ENCODE measurements at places on chromosomes 11 and 22.

- DNase-seq, result no peak
Observed at GRCh38 chr11:119051440-119052162, 5.4 kb downstream of the HYOU1 start.

- no peak for DNase-seq
Observed at GRCh38 chr11:74459584-74459983, 7.8 kb downstream of the KCNE3 start.

DNA sequence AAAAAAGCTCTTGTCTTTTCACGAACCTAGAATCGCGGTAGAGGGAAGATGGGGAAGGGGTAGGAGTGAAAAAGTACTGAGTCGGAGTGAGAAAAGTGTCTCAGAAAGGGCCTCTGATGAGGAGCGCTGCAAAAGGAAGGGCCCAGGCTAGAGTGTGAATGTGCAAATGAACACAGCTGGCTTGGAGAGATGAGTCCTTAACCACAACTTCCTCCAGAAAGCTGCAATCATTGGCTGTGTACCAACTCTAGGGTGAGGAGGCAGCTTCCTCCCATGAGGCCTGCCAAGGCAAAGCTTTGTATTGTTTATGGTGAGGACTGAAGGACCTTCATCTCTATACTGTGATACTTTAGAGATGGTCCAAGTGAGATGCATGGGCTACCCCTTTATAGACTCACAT lies 566.9 kb upstream of the ANO5 start:
- DNase-seq, result no peak

GRCh38 chr22:22410121-22410520 lies 98.4 kb downstream of the ZNF280B start:
- DNase-seq, result no peak

DNA sequence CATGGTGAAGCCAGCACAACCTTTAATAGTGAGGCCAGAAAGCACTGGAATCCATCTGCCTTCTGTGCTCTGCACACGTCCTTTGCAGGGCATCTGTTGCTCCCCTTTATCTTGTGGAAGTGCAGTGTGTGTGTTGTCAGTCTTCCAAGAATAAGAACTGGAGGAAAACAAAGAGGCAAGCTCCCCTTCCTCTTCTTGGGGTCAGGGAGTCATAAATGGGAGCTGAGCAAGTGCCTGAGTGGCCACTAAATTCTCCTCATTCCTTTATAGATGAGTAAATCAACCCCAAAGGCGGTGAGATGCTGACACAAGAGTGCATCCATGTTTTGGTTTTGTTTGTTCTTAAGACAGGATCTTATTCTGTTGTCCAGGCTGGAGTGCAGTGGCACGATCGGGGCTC lies 38.3 kb downstream of the WT1 start:
- DNase-seq, result no peak

DNA sequence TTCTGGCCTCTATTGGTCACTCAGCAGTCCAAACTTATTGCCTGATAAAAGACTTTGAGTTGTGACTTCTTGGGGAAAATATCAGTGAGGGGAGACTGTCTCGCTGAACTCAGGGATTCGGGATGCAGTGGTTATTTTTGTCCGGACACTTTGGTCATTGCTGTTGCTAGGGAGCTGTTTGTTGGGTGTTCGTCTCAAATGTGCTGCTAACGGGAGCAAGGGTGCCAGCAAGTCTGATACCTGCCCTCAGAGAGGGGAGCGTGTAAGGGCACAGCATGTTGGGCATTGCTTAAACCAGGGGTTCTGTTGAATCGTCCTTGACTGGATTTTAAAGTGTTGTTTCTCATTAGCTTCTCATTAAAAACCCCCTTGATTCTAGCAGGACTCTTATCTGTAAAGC lies 49.2 kb upstream of the SLC25A18 start:
- DNase-seq, result no peak

- no peak for DNase-seq
Observed at GRCh38 chr11:66277471-66278362, at the start of gene CNIH2. Gene CNIH2, plus strand, starts transcription at chr11:66278175. Its CDS starts 282 bp downstream, at chr11:66278457.

GRCh38 chr11:73465023-73465675 lies 89.0 kb downstream of the RELT start:
- DNase-seq, result no peak

- no peak for DNase-seq
Observed at GRCh38 chr22:50074551-50075530, 10.4 kb downstream of the MLC1 start.

GRCh38 chr22:21599053-21599893 lies 30.5 kb downstream of the YDJC start:
- no peak for DNase-seq

DNA sequence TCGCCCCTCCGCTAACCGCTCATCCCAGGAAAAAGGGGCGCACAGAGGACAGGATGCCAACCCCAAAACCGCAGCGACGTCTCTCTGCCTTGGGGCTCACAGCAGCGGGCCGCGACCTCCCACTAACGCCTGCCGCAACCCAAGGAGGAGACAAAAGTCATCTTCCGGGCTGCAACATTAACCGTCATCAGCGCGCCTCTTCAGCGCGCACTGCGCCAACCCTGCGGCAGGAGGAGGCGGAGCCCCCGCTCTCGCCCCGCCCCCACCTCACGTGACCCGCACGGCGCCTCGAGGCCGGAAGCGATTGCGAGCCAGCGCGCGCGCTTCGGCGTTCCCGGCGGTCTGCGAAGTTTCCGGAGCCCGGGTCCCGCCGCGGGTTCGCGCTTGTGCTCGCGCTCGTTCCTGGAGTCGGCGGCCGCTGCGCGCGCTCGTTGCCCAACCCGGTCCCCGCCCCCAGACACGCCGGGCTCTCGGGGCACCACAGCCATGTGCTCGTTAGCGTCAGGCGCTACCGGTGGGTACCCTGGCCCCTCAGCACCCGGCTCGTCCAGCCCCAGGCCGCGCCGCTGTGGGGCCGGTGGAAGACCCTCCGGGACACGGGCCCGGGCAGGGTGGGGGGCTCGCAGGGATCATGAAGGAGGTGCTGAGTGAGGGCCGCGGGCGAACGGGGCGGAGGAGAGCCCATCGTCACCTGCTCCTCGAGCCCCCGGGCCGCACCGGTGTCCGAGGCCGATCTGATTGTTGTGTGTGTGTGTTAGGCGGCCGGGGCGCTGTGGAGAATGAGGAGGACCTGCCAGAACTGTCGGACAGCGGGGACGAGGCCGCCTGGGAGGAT lies at the start of gene PRMT3:
PRMT3 (plus strand) TSS at position 456 of the 835 bp plus-strand sequence; CDS start at position 487, 31 bp downstream.
- peak; percentile 88 for DNase-seq

- DNase-seq, result no peak
Observed at GRCh38 chr11:114261791-114262190, 34.4 kb upstream of the NNMT start.

- DNase-seq, result no peak
Observed at GRCh38 chr22:43376765-43377547, 33.8 kb upstream of the SCUBE1 start.

DNA sequence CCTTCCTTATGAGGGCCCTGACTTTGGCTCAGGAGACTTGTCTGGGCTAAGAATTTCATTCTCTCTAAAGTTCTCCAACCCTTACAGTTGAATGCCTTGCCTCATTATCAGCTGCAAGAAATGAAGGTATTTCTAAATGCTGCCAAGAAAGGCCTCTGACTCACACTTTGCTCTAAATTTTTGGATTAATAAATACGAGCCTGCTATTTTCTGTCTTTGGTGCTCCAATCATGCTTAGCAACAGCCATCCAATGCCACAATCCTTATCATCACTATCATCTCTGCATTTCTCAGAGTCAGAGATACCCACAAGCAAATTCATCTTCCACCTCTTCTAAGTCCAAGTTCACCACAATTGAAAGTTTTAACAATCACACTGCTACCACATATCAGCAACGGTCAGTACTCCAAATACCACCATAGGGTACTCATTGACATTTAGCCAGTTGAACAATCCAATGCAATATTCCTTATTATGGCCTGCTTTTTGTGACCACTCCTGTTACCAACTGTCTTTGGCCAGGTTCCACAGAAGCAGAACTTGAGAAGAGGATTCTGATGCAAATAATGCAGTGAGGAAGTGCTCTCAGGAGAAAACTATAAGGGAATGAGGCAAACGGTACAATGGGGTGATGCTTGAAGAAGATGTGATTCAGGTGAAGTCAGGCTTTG lies 5.7 kb downstream of the PATE2 start:
- no peak for DNase-seq

DNA sequence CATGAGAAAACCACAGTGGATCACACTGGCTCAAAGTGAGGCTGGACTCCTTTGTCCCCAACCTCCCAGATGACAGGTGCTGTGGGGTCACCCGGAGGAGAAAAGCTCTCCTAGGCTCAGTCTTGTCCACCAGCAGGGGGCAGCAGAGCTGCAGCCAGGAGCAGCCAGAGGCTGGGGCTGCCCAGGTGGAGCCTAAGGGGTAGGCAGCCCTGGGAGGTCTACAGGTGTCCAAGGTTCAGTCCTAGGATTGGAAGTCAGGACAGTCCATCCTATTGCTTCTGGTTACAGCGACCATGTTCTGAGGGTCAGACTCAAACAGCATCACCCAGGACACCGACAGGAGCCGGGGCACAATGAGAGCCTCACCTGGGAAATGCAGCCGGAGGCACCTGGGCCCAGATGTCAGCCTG lies 77.6 kb upstream of the IGLL5 start:
- no peak for DNase-seq

DNA sequence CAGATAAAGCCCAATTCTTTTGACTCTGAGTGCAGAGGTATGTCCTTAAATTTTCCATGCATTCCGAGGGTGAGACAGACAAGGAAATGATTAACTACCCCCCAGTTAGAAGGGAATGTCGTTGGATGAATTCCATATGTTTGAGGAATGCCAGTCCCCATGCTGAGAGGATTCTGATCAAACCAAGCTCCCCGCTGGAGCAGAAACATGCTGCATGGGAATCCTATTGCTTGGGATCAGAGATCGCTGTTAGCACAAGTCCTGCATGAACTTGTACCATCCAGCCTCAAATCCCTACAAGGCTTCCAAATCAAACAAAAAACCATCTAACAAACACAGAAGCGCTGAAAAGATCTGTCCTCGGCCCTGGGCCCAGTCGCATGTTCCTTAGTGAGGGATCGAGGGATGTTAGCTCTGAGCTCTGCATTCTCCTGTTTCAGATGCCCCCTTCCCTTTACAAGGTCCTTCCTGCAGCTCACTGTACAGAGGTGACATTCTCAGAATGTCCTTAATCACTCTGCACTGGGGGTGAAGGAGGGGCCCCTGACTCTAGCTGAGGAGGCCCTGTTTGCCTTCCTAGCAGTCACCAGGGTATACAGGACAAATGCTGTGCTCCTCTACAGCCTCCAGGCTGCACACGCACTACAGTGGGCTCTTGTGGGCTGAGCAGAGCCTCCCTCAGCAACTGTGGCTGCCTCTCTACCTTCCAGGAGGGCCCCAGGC lies 353.4 kb downstream of the TENM4 start:
- no peak for DNase-seq

GRCh38 chr11:15818132-15818842 lies 538.1 kb downstream of the SOX6 start:
- DNase-seq, result no peak

DNA sequence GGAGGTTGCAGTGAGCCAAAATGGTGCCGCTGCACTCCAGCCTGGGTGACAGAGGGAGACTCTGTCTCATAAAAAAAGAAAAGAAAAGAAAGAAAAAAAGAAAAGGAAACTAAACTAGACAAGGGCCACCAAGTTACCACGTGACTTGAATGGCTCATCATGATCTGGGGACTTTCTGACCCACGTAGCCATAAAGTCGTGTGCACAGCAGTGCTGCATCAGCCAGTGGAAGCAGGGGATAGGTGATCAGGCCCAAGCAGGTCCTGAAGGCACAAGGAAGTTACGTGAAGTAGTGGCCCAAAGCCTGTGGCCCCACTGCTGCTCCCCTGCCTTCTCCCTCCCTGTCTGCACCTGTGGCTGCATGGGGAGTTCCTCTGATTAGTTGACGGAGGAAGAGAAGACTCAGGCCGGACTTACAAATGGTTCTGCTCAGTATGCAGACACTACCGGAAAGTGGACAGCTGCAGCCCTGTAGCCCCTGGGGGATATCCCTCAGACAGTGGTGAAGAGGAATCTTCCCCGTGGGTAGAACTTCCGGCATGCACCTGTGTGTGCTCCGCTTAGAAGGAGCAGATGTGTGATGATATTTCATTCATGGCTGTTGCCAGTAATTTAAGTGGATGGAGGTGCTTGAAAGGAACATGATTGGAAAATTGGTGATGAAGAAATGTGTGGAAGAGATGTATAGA lies 18.2 kb upstream of the CD81 start:
- DNase-seq, result no peak

GRCh38 chr11:94741022-94741679 lies 27.0 kb upstream of the AMOTL1 start:
- DNase-seq, result no peak

DNA sequence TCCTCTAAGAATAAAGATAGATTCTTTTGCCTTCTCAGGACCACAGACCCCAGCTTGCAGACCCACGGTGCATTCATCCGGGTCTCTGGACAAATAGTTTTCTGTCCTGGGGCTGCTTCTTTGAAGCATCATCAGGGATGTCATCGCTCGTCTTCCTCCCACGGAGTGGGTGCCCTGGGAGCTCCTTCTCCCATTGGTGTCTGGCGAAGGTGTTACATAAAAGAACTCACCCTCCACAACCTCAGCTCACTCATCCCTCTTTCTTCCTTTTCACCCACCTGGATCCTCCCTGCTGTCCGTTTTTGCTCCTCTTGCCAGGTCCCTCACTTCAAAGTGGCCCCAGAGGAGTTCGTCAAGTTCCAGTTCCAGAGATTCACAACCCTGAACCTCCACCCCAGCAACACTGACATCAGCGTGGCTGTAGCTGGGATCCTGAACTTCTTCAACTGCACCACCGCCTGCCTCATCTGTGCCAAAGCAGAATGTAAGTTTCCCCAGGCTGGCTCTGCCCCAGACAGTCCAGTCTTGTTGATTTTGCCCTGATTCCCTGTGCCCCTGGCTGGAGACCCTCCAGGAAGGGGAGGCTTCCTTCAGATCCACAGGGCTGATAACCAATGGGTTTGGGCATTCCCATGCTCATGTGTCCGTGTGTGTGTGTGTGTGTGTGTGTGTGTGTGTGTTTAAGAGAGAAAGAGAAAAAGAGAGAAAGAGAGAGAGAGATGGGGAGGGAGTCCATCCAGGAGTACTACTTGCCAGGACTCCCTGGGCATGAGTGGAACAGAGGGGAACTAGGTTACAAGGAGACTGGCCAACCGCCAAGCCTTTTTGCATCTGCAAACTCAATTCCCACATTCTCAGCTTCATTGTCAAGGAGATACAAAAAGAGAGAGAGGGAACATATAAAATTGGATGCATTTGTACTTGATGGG lies 204.2 kb upstream of the TBCEL start:
- no peak for DNase-seq

- no peak for DNase-seq
Observed at GRCh38 chr11:85821636-85822035, 10.7 kb upstream of the SYTL2 start.

- no peak for DNase-seq
Observed at GRCh38 chr11:27858866-27859265, 158.6 kb upstream of the BDNF start.

GRCh38 chr11:102666331-102666957 lies 39.1 kb downstream of the MMP27 start:
- DNase-seq, result no peak

GRCh38 chr11:1480555-1481482 lies 5.8 kb downstream of the MOB2 start:
- no peak for DNase-seq

- peak; percentile 76 for DNase-seq
Observed at GRCh38 chr22:20495861-20496681, 476 bp upstream of the KLHL22 start.

- DNase-seq, result peak; percentile 56
Observed at GRCh38 chr11:62905927-62906531, 15.1 kb downstream of the CHRM1 start.

- no peak for DNase-seq
Observed at GRCh38 chr11:95661162-95661561, 128.4 kb downstream of the FAM76B start.

All from forelimb muscle (tissue), 1 donor.